ENCODE measurements at places on chromosomes 7 and 10. TPM values are rescaled to one million over a fixed set of nuclear protein-coding genes. Genes with fewer than 3 reads are reported as not detected.

The CALCR gene
- total RNA-seq: not detected

The ZPBP gene
- not detected for total RNA-seq

GRCh38 chr7:105519353-105519752 lies 2.7 kb downstream of the PUS7 start:
- ATAC-seq: no peak

- no peak for ATAC-seq
Measured at GRCh38 chr10:72257051-72257892, 16.5 kb upstream of the DDIT4 start.

DNA sequence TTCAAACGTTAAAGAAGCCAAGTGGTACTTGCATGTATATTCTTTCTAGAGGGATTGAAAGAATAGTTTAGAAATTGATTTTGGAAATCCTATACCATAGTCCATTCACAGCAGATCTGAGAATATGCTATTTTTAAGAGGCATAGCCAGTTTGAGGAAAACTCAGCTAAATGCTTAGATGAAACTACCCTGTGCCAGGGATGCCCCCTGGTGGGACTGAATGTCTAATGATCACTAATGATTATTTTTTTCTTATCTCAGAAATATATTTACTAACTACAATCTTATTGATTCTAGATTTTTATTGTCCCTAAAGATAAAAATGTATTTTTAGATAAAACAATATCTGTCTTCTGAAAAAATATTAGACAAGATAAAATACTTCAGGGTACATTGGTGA lies 844.9 kb upstream of the PHF14 start:
- no peak for ATAC-seq

DNA sequence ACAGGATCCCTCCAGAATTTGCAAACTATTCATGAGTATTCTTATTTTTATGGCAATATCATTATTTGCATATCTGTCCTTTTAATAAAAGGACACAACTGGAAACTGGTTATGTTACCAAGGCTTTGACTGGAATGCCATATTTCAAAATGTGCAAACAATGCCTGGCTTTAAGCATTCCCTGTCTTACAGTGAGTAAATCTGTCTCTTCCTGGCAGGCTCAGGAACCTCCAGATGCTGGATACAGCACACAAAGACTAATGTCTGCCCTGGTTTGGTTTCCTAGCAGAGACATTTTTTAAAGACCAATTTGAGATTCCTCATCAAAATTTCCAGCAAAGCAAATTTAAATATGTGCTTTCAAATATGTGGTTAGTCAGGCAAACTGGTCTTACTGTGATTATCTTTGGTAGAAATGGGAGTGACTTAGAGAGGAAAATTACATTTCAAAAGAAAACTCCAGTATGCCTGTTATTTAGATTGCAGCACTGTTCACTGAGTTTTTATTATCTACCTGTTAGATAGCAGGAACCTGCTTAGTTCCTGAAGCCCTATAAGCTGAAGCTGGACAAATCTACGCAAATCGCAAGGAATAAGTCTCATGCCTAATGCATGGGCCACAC lies 31.3 kb downstream of the RNF216 start:
- ATAC-seq: no peak

- no peak for ATAC-seq
Measured at GRCh38 chr10:36381748-36382147, 739.7 kb upstream of the FZD8 start.

DNA sequence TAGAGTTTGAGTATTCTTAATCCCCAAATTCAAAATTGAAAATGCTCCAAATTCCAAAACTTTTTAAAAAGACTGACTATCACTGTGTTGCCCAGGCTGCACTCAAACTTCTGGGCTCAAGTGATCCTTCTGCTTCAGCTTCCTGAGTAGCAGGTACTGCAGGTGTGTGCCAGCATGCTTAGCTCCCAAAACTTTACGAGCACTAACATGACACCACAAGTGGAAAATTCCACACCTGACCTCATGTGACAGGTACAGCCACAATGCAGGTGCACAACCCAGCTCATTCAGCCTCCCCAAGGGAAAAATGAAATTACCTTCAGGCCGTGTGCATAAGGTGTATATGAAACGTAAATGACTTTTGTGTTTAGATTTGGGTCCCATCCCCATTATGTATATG lies 16.5 kb downstream of the CDC123 start:
- ATAC-seq: peak; percentile 53

- no peak for ATAC-seq
Measured at GRCh38 chr10:111392159-111392558, 315.3 kb downstream of the ADRA2A start.

DNA sequence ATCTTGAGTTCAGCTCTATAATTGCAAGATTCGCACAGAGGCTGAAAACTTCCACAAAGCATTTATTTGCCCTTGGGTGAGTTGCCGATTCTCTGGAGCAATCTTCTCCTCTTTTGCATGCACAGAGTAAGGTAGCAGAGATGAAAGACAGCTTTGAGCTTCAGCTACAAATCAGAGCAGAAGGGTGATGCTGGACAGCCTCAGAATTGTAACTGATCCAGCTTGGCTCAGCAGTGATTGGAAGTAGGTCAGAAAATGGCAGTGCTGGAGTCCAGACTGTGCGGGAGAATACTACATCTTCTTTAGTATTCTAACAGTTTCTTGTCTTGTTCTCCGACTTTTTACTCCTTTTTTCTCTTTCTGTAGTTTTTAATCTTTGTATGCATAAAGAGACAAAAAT lies 55.4 kb upstream of the CDC14C start:
- ATAC-seq: no peak

GRCh38 chr7:94594882-94595281 lies 61.1 kb downstream of the SGCE start:
- ATAC-seq: no peak
